ENCODE measurements at places on chromosomes 1 and 21.

GRCh38 chr1:23720256-23720995 is 22.8 kb upstream of the ELOA start:
- no peak for DNase-seq

DNA sequence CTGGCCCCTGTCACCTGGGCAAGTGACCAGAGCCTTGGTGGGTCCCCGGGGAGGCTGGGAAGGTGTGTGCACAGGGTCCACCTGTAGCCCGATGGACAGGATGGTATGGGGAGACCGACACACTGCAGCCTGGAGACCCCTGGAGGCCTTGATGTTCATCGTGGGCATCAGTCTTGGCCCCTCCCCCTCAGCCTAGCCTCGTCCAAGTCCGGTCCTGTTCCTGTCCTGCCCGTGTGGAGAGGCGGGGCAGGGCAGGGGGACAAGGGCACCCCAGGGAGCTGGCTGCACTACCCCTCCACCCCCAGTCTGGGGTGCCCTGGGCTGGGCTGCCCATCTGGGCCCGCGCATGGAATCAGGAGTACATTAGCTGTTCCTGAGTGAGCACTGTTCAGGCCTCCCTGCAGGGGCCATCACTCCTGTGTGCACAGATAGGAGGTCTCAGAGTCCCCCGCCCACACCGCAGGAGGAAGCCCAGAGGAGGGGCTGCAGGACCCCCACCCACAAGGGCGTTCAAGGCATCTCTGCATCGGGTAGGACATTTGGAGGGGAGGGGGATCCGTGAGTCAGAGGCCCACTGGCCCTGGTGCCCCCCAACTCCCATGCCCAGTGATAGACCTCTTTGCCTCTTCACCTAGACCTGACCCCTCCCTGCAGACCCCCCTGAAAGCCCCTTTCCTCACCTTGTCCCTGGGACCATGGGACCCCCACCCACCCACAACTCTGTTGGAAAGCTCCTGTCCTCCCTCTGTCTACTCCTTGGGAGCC is 63.2 kb downstream of the WNT9A start:
- DNase-seq: no peak

DNA sequence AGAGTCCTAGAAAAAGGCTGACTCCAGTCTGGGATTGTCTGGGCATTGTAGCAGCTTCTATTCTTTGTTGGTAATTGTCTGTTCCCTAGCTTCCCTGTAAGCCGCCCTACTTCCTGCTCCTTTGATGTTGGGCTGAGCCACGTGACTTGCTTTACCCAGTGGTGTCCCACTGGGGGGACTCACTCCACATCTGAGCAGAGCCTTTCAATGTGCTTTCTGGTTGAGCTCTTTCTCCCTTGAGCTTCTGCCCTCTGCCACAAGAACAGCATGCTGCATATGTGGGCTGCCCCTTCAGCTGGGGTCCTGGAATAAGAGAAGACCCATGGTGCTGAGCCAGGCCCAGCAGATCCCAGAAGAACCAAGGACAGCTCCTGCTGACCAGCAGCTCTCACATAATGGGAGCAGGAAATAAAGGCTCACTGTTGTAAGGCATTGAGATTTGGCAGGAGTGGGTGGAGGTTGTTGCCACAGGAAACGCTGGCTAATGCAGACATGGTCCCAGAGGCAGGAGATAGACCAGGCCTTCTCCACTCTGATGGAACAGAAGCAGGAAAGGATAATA is 276.3 kb upstream of the GJB5 start:
- DNase-seq: no peak

DNA sequence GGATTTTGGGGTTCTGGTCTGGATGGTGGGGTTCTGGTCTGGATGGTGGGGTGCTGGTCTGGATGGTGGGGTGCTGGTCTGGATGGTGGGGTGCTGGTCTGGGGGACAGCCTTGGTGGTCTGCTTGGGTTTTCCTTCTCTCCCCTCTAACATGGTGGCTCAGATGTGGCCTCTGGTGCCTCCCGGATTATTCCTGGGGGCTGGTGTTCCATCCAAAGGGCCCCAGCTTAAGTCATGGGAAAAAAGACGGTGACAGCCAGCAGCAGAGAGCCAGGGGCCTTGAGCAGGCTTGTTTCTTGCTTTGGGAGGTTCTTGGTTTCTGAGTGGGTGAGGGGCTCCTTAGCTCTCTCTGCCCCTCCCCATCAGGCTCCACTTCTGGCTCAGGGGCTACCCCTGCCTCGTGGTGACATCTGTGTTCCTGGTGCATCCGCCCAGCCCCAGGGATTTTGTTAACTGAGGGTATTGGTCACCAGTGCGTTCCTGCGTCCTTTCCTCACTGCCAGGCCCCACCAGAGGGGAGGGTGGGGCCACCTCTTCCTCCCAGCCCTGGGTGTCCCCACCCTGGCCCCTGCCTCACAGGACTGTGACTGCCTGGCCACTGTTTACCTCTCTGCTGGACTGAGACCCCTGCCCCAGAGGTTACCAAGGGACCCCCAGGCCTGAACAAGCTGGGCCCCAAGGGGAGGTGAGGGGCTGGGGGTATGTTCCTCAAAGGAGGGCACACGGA is 43.2 kb upstream of the ACTRT2 start:
- no peak for DNase-seq

GRCh38 chr1:45973121-45973520 is 159.3 kb downstream of the PIK3R3 start:
- DNase-seq: no peak

- DNase-seq: no peak
These were observed 35.6 kb upstream of the C21orf91 start for GRCh38 chr21:17854745-17855144.

- no peak for DNase-seq
These were observed 25.9 kb downstream of the PSMB2 start for GRCh38 chr1:35615440-35615839.

- no peak for DNase-seq
These were observed 660.7 kb downstream of the LMO4 start for GRCh38 chr1:87989346-87989745.

- DNase-seq: peak; percentile 67
These were observed 27.7 kb downstream of the PLPP3 start for GRCh38 chr1:56551691-56552090.

GRCh38 chr1:207923561-207923960 is 12.6 kb upstream of the CD34 start:
- DNase-seq: no peak

- peak; percentile 4 for DNase-seq
These were observed 715.7 kb upstream of the ZP4 start for GRCh38 chr1:238606457-238606856.

- no peak for DNase-seq
These were observed 882 bp downstream of the VPS13D start for GRCh38 chr1:12230549-12231275.

DNA sequence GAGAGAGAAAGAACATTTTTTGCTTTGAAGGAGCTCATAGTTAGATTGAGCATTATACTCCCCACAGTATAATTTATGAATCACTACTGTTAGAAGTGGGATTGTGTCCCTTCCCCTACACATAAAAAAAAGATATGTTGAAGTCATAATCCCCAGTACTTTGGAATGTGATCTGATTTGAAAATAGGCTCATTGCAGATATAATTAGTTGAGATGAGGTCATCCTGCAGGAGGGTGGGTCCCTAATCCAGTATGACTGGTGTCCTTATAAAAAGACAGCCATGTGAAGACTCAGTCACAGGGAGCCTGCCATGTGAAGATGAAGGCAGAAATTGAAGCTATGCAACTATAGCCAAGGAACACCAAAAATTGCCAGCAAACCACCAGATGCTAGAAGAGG is 76.4 kb downstream of the TGFB2 start:
- DNase-seq: no peak

DNA sequence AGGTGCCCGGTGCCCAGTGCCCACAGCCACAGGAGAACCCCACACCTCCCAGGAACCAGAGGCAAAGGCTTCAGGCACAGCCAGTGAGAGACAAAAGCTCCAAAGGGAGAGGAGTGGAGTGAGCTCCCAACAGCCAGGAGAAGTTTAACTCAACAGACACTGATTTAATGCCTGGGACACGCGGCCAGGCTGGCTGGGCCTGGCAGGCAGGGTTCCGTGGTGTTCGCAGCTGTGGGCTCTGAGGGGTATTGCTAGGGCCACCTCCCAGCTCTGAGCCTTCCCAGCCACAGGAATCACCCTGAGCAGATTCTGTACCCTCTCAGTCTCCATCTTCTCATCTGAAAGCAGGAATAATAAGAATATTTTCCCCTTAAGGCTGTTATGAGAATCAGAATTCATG is 222.5 kb downstream of the NPHP4 start:
- DNase-seq: no peak

- DNase-seq: no peak
These were observed 77.3 kb downstream of the SIK1 start for GRCh38 chr21:43349644-43350043.

DNA sequence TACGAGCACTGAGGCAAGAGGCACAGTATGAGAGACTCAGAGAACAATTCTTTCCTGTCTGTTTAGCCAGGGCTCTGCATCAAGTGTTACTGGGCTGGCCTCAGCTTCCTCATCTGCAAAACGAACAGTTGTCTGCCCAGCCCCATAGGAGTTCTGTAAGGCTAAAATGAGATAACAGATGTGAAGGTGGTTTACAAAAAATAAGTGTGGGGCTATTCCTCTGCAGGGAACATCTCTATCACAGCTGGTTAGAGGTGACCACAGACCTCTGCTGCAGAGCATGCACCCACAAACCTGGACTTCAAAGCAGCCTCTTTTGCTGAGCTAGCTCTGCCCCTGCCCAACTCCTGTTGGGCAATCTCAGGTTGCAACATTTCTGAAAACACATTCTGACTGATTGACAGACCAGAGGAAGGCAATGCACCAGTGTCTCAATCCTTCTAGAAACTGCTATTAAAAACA is 10.5 kb upstream of the OLIG1 start:
- DNase-seq: no peak

Data from astrocyte of the spinal cord (primary cell).